NCI-H2107 (cell line): ENCODE measurements at places on chromosomes 11 and 22.

GRCh38 chr22:30294830-30295229, 5.5 kb upstream of the CASTOR1 start:
- DNase-seq = no peak

DNA sequence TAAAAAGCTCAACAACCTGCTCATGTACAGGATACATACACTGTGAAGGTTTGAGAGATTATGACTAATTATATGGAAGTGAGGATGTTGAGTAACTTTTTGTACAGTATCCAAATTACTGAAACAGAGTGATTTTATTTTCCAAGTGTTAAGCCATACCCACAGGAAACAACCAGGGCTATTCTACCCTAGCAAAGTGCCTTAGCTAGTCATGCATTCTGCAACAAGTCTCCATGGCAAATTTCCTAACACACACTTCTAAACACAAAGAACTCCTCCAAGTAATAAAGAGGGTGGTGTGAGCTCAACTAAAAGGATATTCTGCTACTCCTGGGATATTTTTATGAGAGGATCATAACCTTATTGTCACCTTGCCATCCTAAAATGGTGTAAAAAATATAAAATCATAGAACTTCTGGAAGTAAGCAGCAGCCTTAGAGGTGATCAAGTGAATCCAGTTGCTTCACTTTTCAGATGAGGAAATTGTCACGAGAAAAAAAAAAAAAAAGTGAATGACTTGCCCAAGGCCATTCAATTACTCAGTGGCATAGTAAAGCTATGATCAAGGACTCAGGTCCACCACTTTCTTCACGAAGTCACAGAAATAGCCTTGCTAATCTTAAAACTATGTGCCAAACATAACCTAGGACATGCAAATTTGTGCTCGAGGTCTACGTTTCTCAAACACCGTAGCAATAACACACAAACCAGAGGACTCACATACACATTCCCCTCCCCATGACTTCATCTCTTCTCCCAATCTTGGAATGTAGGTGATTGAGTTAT, 4.2 kb downstream of the LGR4 start:
- DNase-seq = no peak

DNA sequence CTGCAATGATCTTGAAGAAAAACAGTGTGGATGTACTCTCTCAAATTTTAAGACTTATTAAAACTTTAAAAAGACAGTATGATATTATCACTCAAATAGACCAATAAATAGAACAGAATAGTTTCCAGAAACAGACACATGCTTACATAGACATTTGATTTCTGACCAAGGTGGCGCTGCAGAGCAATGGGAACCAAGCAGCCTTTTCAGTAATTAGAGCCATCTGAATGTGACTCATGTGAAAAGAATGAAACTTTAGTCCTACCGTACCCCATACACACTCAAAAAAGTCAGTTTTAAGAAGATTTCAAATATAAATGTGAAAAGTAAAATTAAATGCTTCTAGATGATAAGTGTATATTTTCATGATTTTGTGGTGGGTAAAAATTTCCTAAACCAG, 74.2 kb upstream of the MS4A8 start:
- DNase-seq = no peak

DNA sequence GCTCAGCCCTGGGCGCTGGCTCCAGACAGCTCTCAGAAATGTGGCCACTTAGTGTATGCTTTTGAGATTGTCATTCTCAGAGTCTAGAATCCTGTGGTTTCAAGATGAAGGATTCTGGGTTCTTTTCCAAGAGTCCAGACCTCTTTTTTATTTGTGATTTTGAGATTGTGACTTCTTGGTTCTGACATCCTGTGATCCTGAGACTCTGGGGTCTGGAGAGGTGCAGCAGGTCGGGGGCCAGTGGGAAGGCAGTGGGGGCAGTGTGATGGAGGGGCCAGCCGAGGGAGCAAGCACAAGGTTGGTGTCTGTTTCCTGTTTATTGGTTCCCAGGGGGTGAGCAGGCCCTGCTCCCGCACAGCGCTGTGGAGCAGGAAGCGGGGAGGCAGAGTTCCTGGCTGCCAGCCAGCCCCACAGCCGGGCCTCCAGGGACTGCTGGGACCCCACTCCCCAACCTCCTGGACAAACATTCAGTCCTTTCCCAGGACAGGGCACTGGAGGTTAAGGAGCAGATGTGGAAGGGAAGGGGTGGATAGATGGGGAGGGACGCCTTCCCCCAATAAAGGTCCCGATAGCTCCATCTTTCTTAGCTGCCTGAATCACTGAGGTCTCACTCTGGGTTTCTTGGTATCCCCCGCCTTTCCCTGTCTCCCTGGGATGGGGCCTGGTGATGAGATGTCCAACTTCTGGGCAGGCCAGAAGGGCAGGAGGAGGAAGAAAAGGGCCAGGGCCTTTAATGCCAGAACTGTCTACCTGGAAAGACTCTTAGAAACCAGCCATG, 13.7 kb downstream of the ARHGEF17 start:
- no peak for DNase-seq

DNA sequence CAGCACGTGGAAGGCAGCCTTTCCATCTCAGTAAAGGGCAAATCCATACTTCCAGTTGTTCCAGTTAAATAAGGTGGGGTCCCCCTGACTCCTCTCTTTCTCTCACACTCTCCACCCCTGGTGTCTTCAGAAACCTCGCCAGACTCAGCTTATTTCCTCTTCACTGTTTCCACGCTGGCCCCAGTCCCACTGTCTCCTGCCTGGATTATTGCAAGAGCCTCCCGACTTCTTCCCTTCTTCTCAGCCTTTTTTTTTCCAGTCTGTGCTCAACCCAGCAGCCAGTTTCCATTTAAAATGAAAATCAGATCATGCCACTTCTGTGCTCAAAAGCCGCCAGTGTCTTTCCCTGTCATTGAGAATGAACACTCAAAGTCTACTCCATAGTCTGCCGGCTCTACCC, 131.4 kb downstream of the PKNOX2 start:
- no peak for DNase-seq

DNA sequence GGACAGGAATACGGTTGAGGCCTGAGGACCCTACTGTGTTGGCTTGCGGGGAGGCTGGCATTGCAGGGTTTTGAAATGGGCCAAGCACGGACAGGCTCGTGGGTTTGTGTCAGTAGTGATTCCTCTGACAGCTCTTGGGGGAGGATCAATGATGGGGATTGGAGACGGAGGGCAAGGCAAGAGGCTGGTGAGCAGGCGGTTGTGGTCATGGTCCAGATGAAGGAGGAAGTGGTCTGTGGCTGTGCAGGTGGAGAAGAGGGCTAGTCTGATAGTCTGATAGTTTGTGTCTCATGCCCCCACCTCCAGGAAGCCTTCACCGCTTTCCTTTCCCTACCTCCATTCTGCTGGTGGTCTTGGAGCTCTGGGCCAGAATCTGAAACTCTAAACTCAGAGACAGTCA, 3.0 kb downstream of the MAFF start:
- DNase-seq = no peak

DNA sequence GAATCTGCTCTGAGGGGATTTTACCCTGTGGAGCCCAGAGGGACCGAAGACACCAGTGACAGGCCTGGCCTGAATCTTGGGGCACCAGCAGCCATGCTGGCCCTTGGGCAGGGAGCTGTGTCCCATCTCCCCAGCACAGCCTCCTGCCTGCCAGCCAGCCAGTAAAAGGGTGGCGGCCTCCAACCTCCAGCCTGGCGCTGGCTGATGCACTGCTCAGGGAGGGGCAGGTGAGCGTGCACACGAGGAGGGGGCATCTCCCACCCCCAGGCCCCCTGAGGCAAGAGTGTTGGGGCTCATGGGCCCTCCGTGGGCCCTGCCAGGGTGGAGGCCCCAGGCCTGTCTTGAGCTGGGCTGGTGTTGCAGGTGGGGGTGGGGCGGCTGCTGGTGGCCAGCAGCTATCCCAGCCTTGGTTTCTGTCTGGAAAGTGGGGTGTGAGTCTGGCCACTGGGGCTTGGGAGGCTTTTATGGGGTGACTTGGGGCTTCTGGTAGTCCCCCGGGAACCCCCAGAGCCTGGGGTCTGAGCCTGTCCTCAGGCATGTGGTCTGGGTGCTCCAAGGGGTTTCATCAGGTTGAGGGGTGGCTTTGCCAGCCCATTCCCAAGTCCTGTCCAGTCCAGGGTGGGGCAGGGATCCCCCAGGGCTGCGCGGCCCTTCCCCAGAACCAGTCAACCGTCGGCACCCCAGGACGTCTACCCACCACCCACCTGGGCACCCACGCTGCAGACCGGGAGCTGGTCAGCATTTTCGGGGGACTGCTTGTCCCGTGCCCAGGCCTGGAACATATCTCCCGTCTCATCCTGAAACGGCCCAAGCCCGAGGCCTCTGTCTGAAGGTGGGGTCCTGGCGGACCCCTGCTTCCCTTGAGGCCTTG, 17.8 kb downstream of the TSPAN4 start:
- DNase-seq = no peak
